Stimulated activated CD8-positive, alpha-beta memory T cell treated with anti-CD3 and anti-CD28 coated beads, Interleukin-4, amount 100 ng/mL, for 1 hour (primary cell): ENCODE measurements at places on chromosomes 12 and 14.

GRCh38 chr14:106134886-106135285, 608.5 kb downstream of the TMEM121 start:
- DNase-seq: no peak

DNA sequence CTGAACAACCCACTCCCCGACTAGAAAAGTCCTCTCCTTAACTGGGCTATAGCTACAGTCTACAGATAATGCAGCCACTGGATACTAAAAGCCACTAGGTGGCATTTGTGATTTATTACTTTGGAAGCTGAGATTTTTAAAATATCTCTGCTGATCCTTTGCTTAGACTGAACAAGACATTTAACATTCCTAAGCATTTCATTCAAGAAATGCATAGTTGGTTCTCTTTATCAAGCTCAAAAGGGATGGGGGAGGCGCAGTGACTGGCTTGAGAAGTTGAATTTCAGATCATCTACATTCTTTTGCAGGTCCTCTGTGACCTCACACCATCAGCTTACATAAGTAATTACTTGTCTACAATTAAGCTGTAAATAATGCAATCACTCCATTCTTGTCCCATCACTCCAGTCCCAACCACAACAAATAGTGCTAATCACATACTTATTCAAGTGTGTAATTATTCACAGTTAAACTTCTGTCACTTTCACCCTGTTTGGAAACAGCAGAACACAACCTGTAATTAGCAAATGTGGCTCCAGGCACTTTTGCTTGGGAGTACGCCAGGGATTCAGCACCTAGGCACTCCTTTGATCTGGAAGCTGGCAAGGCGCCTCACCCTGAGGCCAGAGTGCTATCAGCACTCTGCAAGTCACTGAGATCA, 203.6 kb downstream of the NOVA1 start:
- no peak for DNase-seq

- no peak for DNase-seq
Observed at GRCh38 chr14:50750323-50750722, 80.6 kb downstream of the NIN start.

DNA sequence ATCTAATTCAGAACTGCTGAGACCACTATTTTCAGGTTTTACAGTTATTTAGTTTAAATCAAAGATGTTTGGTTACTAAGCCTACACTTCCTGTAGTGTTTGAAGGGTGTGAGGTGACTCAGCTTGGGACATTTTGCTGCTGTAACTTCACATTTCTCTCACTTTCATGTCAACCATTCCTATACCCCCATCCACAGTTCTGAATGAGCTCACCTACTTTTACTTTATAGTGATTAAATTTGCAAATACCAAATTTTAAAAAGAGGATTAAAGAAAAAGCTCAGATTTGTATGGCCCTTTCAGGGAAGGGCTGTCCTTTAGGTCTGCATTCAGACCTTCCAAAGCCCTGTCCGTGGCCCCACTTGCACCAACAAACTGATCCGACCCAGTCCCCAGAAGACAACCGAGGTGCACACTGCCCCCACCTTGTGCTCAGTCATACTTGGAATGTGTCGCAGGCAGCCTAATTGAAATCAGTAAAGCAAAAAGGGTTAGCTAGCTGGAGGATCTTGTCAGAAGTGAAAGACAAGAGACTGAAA, 174.4 kb downstream of the MON2 start:
- no peak for DNase-seq

DNA sequence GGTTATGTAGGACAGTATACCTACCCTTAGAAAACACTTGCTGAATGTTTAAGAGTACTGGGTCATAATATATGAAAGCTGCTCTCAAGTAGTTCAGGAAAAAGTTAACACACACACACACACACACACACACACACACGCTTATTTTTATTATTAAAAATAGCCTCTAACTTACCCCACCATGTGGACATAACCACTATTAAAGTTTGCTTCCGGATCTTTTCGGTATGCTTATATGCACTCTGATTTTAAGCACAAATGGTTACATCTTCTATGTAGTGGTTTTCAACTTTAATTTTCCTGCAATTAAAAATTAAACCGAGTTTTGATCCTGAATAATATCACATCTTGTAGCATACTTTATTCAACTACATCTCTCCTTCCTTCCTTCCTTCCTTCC, 84.9 kb upstream of the TRAF3 start:
- DNase-seq: no peak

GRCh38 chr12:56758728-56759262, 4.3 kb upstream of the HSD17B6 start:
- no peak for DNase-seq

DNA sequence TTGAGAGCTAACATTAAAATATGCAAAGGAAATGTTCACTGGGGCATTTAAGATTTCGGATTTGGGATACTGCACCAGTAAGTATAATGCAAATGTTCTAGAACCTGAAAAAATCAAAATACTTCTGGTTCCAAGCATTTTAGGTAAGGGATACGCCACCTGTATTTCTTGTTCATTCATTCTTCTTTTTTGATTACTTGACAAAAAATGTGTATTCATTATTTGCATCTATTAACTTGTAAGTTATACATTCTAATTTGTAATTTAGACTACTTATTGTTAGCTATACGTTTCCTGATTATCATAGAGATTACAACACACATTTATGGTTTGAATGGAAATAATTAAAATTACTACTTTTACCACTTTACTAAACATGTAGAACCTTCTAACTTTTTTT, 486.9 kb downstream of the SOX5 start:
- no peak for DNase-seq

DNA sequence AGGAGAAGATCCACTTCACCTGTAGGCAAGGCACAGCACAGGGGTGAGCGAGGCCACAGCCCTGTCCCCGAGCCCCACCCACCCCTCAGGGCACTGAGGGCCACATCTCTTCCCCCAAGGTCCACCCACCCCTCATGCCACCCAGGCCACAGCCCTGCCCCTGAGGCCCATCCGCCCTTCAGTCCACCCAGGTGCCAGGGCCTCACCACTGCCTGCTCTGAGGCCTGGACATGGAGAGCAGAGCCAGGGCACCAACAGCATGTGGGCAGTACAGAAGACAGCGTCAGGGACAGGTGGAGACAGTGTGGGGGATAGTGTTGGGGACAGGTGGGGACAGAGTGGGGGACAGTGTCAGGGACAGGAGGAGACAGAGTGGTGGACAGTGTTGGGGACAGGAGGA, 138.3 kb downstream of the TMEM121 start:
- DNase-seq: no peak

DNA sequence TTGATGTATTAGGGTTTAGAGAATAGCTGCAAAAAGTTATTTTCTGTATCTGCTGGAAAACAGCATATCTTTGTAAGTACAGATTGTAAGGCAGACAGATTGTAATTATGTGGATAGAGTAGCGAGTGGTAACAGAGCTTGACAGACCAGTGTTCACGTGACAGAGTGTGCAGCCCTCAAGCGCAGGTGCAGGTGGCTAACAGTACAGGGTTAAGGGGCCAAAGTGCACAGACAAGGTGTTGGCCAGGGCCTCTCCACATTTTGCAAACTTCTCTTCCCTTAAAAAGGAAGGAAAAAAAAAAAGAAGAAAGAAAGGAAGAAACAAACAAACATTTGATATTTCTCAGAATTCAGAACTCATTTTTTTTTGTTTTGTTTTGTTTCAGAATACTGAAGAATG, 25.2 kb upstream of the KLHL42 start:
- DNase-seq: no peak

- DNase-seq: no peak
Observed at GRCh38 chr12:121712190-121712460, 427 bp upstream of the TMEM120B start.

DNA sequence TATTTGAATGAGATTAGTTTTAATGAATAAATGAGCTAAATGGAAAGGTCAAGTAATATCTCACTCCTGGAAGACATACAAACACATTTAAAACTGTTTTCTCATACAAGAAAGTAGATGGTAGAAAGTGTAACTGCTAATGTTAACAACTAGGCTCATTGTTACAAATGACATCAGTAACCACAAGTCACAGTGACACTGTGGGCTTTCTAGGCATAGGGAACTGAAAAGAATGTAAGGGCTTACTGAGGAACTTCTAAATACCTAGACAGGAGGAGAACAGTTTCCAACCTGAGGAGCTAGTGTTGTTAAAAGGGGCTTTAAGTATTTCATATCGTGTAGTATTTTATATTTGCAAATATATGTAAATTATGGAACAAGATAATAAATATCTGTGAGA, 17.5 kb upstream of the ERGIC2 start:
- no peak for DNase-seq

DNA sequence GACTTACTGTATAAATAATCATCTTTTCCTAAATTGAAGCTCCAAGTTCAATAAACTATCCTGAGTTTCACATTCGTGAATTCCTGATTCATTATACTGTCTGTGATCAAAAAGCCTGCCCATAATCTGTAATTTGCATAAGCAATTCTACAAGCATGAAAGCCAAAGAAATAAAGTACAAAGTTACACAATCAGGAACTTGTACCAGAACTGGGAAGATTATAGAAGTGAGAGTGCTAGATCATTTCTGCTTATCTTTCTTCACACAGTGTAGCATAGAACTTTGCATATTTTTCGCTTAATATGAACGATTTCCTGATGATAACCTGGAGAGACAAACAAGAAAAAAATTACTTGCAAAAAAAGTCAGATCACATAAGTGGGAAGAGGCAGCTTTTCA, 308.2 kb downstream of the C12orf50 start:
- no peak for DNase-seq

DNA sequence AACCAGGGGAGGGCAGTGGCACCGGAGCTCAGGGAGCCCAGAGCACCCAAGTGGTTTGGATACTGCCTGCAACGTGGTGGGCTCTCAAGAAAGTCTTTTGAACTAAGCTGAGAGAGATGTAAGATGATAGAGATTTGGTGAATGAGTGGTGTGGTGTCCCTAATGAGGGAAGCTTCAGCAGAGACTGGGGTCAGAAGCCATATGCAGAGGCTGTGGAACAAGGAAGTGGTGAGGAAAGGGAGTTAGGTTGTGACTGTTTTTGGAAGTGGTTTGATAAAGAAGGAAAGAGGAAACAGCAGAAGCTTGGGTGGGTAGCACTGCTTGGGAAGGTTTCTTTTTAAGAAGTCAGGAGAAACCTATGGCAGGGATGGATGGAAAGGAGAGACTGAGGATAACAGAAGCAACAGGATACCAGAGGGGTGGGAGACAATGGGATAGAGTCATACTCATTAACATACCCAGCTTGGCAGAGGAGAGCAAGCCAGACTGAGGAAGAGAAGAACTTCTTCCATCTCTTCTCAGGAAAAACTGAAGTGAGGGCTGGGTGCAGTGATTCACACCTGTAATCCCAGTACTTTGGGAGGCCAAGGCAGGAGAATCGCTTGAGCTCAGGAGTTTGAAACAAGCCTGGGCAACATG, 24.1 kb downstream of the SLC4A8 start:
- no peak for DNase-seq

GRCh38 chr14:55051165-55051422, 353 bp upstream of the MAPK1IP1L start:
- DNase-seq: no peak

DNA sequence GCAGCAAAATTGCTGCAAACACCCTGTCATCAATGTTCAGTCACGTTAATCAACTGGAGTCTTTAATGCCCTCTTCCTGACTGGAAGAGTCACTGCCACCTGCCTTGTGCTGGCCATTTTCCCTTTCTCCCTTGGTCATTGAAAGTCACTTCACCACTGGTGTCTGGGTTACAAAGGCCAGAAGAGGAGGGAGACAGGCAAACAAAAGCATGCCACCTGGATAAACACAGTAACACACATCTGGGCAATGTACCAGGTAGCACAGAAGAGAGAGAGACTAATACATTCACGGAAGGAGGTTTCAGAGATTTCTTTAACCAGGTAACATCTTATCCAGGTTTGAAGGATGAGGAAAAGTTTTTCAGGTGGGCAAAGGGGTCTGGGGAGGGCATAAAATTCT, 32.7 kb downstream of the GPHB5 start:
- DNase-seq: no peak

GRCh38 chr12:32400866-32401265, 1.5 kb downstream of the FGD4 start:
- DNase-seq: no peak

DNA sequence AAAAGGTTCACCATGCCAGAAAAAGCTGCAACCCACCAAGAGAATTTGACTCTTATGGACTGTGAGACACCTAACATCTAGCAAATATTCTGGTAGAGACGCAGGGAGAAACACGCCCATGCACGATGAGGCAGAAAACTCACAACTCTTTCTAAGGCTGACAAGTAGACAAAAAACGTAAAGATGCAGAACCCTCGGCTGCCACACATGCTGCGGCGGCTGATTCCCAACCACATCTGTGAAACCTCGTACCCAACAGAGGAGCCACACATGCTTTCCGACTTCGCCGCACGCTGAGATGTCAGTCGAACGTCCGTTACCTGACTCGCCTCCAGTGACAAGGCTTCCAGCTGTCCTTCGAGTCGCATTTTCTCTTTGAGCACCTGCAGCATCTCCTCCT, 21.8 kb downstream of the GOLGA3 start:
- no peak for DNase-seq

DNA sequence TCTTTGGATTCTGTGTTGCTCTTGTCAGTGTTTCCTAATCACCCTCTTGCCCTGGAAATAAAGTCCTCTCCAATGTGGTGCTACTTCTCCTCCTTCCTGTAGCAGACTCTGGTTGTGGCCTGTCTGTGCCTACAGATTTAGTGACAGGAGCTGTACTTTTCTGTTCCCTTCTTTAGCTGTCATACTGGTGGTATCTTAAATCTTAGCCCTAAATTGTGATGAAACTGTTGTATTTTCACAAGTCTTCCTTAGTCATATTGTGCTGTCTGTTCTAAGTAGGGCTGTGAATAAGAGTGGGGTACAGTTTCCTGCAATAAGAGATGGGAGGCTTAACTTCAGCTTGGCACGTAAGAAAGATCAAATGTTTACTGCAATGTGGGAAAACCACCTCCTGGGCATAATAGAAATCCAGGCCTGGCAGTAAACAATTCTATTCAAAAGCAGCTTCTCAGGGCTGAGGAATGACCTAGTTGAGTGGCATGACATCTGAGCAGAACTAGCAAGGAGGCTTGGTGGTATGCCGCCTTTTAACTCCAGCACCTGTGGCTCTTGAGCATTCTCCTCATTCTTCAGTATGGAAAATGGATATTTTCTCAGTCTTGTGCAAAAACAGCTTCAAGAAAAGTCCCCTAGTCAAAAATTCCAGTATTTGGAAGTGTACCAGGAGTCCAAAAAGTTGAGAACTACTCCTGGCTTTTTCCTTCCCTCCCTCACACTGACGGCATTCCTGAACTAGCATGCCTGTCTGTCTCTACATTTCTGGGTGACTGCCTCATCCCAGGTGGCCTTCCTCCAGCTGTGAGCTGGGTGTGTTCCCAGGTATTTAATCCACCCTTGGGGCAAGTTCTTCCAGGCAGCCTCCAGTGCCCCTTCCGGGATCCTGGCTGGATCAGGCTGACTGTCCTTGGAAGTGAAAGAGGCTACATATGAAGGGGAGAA, 19.5 kb downstream of the ANO6 start:
- no peak for DNase-seq

- DNase-seq: no peak
Observed at GRCh38 chr12:92191061-92191460, 45.4 kb upstream of the BTG1 start.

DNA sequence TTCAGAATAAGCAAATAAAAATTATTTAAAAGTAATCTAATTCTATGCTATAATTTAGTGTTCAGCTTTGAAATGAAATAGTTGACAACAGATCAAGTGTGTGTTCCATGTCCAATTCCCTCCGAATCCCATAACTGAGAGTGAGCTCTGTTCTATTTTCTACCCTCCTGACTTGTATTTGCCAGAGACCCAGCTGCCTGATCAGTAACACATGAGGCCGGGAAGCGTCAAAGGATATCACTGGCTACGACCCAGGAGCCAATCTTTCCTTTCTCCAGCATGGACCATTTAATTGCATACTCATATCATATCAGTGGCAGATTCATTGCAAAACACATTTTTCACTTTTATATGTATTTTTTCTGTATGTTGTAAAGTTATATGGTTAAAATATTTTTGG, 108.8 kb upstream of the TSPAN8 start:
- no peak for DNase-seq
